ENCODE measurements at places on chromosomes 3 and 15.

GRCh38 chr3:47421741-47422649 is 41.2 kb downstream of the PTPN23 start:
- DNase-seq, result peak; percentile 6

DNA sequence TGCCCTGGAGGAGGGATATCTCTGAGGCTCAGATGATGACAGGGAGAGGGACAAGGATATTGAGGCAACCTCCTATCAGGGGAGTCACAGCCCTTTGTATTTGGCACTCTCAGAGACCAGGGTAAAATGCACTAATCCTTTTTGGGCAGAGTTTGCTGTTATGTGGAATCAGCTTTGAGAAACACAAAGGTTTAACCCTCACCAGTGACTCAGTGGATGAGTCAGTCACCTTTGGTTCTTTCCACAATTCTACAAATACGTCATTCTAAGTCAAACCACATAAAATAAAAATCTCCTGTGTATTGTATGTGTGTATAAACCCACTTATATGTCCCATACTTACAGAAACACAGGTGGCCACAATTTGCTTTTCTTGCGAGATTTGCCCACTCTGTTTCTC is 5.1 kb downstream of the LSAMP start:
- DNase-seq, result no peak

DNA sequence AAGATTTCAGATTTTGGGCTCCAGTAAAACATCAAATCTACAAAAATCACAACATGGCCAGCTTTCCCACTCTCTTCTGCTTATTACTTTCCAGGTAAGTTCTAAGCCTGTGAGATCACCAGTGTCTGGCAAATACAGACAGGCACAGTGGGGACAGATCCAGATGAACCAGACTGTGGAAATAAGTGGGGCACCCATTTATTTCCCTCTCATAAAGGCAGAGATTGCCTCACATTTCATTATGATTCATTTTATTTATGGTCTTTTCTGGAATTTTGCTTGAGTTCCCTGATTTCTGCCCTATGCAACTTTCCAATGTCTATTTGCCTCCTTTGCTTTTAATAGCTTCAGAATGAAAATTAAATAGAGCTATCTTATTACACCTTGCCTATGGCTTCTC is 66.8 kb downstream of the GREM1 start:
- no peak for DNase-seq

GRCh38 chr3:108823227-108823626 is 641 bp downstream of the TRAT1 start:
- no peak for DNase-seq

GRCh38 chr15:86644339-86644738 is 564.7 kb downstream of the AGBL1 start:
- no peak for DNase-seq

DNA sequence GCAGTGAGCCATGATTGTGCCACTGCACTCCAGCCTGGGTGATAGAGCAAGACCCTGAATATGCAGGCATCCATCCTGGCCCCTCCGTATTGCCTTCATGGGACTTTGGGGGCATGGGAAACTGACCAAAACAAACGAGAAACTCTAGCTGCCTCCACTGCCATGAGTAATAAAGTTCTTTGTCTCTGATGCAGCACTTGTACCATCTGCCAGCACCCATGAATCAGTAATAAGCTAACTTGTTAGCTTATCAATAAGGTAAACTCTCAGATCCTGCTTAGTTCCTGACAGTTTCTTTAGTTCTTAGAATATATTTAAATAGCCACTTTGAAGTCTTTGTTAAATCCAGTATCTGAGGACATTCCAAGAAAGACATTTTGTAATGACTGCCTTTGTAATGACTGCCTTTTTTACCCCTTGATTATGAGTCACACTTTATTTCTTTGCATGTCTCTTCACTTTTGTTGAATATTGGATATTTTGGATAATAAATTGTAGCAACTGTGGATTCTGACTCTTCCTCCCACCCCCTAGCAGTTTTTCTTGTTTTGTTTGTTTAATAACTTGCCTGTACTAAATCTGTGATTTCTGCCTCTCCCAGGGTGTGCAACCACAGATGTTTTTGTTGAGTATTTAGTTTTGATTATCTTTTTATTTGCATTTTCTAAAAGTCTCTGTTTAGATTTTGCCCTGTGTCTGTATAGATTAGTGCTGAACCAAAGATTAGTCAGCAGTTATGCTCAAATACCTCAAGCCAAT is 136.9 kb downstream of the HCN4 start:
- no peak for DNase-seq
